Activated naive CD4-positive, alpha-beta T cell treated with anti-CD3 and anti-CD28 coated beads for 36 hours (primary cell): ENCODE measurements at places on chromosomes 5 and 9. TPM values are rescaled to one million over a fixed set of nuclear protein-coding genes. Genes with fewer than 3 reads are reported as not detected.

- no peak overlapping the region for H3K27ac ChIP-seq
- H3K4me1 ChIP-seq, result peaks cover 18% of the 10 kb centered on the region
- DNase-seq, result peak; percentile 13
- H3K36me3 ChIP-seq, result no peaks in the 10 kb centered on the region
- no peak overlapping the region for H3K4me3 ChIP-seq
These were observed 97.2 kb downstream of the PCSK1 start for GRCh38 chr5:96335873-96336272.

ZNF454 gene
- not detected for total RNA-seq

DNA sequence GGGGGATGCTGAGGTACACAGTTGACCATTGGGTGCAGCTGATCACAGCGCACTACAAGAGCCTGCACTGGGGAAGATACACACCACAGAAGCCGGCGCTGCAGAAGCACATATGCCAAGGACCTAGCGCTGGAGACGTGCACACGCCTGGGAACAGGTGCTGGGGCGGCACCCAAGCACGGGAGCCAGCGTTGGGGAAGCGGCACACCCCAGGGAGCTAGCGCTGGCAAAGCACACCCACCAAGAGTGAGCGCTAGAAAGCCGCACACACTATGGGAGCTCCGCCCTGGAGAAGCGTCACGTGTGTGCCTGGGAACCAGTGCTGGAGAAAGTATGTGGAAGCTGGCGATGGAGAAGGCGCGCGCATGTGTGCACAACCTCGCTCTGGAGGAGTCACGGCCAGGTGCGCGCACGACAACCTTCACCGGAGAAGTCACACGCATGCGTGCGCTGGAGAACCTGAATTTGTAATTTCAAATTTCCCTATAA, 4.5 kb downstream of the FANCC start:
- H3K27ac ChIP-seq, result no peak overlapping the region
- peak overlapping the region; percentile 39 for H3K4me3 ChIP-seq
- peaks cover 6% of the 10 kb centered on the region for H3K27me3 ChIP-seq
- DNase-seq, result peak; percentile 20

DNA sequence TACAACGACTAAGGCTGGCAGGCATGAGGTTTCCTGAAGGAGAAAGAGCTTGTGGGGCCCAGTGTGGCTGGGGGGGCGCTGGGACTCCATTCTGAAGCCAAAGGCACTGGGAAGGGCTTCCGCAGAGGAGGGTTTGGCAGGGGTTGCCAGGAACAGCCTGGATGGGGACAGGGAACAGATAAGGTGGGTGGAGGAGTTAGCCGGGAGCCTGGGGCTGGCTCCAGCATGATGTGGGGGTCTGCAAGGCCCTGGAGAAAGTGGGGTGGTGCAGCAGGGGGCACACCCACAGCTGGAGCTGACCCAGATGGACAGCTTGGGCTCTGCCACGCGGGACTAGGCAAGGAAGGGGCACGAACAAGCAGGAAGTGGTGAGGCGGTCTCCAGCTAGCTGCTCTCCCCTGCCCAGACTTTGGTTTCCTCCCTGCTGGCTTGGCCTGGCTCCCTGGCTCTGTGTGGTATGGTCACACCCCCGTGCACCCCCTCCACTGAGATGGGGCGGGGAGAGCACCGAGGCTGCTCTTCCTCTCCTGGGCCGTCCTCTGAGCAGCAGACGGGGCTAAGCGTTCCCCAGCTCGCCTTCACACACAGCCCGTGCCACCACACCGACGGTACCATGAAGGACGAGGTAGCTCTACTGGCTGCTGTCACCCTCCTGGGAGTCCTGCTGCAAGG, at the start of gene LTC4S:
Gene LTC4S, plus strand, starts transcription at position 519 of the 672 bp plus-strand sequence. Its CDS starts 95 bp downstream, at position 614.
- H3K27ac ChIP-seq, result no peak within 1 kb of the TSS
- H3K4me3 ChIP-seq, result peak within 1 kb of the TSS; percentile 64
- H3K27me3 ChIP-seq, result no peaks in the 10 kb centered on the region
- peak; percentile 52 for DNase-seq
- H3K36me3 ChIP-seq, result peaks cover 2% of the 10 kb centered on the region
- H3K4me1 ChIP-seq, result peaks cover 23% of the 10 kb centered on the region

DNA sequence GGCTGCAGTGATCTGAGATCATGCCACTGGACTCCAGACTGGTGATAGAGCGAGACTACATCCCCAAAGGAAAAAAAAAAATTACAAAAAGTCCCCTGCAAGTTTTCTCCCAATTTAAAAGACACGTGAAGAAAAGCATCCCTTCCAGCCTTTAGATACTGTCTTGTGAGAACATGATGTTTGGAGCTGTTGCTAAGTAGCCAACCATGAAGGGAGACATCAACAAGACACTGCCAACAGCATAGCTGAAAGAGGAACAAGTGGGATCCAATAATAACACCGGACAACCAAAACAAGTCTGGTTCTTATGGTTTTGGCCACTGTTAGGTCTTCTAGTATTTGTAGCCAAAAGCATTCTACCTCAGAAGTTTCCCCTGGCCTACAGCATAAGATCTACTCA, 118.9 kb upstream of the CCDC180 start:
- no peak overlapping the region for H3K27ac ChIP-seq
- H3K27me3 ChIP-seq, result no peaks in the 10 kb centered on the region
- H3K36me3 ChIP-seq, result no peaks in the 10 kb centered on the region

PCDHA3 gene
- total RNA-seq, result not detected

- no peak overlapping the region for H3K27ac ChIP-seq
- DNase-seq, result no peak
- no peaks in the 10 kb centered on the region for H3K36me3 ChIP-seq
- H3K4me3 ChIP-seq, result no peak overlapping the region
- peaks cover 2% of the 10 kb centered on the region for H3K4me1 ChIP-seq
These were observed 6.9 kb upstream of the SEC16A start for GRCh38 chr9:136489731-136490130.

DNA sequence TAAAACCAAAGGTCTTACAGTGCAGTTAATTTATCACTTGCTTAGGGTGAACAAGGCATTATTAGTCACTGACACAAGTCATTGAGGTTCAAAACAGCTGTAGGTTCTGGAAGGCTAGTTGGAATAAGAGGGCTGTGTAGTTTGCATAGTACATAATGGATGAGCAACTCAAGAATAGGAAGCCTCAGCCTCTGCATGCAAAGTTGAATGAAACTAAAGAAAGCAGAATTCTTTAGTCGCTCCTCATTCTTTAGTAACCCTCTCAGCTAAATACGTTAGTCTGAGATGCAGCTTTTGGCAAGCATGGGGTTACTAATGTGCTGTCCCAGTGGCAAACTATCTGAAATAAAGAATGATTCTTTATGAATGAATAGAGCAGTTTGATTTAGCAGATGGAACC, 74.2 kb downstream of the ADGRV1 start:
- no peaks in the 10 kb centered on the region for H3K4me1 ChIP-seq
- H3K27ac ChIP-seq, result no peak overlapping the region
- no peak overlapping the region for H3K4me3 ChIP-seq
- H3K27me3 ChIP-seq, result peaks cover 2% of the 10 kb centered on the region

RASGRF2 gene
- total RNA-seq, result 9.2 TPM

DNA sequence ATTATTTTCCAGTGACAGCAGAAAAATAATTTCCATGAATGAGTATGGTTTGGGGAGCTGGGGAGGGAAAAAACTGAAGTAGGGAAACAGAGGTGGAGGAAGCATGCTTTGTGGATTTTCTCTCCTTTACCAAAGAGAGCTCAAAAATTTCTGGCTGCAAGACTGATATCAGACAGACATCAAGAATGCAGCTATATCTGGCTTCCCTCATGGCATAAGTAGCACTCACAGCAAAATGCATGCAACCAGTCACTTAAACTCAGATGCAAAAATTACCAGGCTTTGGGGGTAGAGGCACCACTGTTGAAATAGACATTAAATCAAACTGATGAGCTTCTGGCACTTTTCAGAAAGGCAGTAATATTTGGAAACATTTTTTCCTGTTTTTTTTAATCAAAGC, 196.9 kb downstream of the TSSK1B start:
- no peak overlapping the region for H3K27ac ChIP-seq
- DNase-seq, result no peak
- H3K36me3 ChIP-seq, result no peaks in the 10 kb centered on the region
- peaks cover 8% of the 10 kb centered on the region for H3K27me3 ChIP-seq

DNA sequence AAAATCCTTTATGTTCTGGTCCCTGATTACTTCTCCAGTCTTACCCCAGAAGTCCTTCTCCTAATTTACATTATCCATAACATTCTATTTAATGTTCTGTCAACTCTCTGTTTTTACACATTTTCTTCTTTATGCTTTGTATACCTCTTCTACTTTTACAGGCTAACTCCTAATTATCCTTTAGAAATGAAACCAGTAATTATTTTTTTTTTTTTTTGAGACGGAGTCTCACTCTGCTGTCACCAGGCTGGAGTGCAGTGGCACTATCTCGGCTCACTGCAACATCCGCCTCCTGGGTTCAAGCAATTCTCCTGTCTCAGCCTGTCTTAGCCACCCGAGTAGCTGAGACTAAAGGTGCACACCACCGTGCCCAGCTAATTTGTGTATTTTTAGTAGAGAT, 9.0 kb downstream of the CENPK start:
- H3K4me1 ChIP-seq, result peaks cover 3% of the 10 kb centered on the region
- DNase-seq, result no peak
- H3K27me3 ChIP-seq, result no peaks in the 10 kb centered on the region

- no peak for DNase-seq
- H3K36me3 ChIP-seq, result no peaks in the 10 kb centered on the region
- H3K4me3 ChIP-seq, result no peak within 1 kb of the TSS
These were observed at the start of gene PLCXD3 for GRCh38 chr5:41510176-41510831. Gene PLCXD3, minus strand, starts transcription at chr5:41510601. Its CDS starts 75 bp downstream, at chr5:41510526.

DNA sequence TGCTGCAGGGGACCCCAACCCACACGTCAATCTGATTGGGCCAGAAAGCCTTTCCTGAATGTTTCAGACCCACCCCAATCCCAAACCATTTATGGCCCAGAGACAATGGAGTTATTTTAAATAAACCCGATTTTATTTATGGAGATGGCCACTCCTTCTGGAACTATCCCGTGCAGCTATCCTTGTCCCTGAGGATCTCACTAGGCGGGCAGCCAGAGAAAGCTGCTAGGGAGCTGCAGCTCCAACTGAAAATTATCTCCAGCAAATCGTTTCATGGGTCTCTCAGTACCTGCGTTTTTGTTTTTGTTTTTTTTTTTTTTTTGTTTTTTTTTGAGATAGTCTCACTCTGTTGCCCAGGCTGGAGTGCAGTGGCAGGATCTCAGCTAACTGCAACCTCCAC, 23.0 kb downstream of the C1QTNF2 start:
- H3K27me3 ChIP-seq, result peaks cover 3% of the 10 kb centered on the region
- H3K36me3 ChIP-seq, result no peaks in the 10 kb centered on the region
- DNase-seq, result no peak

CDKN2B-AS1 gene
- not detected for total RNA-seq

- DNase-seq, result peak; percentile 65
- peaks cover 17% of the 10 kb centered on the region for H3K4me1 ChIP-seq
- H3K27ac ChIP-seq, result peak overlapping the region; percentile 99
- peak overlapping the region; percentile 98 for H3K4me3 ChIP-seq
- no peaks in the 10 kb centered on the region for H3K27me3 ChIP-seq
These were observed 490 bp downstream of the PCBD2 start for GRCh38 chr5:134905246-134905996.

WASHC1 gene
- total RNA-seq, result 24.1 TPM

DNA sequence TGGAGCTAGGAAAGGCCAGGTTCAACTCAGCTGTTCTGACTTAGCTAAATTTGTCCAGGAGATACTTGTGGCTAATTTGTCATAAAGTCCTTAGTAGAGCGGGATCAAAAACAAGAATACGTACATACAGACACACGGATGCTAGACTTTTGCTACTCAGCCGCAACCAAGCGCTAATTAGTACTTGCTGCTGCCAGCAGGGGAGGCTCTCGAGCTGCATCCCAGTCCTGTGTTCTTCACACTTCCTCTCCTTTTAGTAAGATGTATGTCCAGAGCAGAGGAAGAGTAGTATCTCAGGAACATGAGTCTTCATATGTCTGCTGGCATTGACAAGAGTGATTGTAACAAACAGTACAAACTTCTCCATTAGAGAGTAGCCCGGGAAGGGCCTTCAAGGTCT, 58.3 kb downstream of the CYFIP2 start:
- H3K27me3 ChIP-seq, result no peaks in the 10 kb centered on the region
- H3K4me1 ChIP-seq, result peaks cover 23% of the 10 kb centered on the region
- no peak overlapping the region for H3K4me3 ChIP-seq
- H3K27ac ChIP-seq, result no peak overlapping the region
- no peak for DNase-seq

DNA sequence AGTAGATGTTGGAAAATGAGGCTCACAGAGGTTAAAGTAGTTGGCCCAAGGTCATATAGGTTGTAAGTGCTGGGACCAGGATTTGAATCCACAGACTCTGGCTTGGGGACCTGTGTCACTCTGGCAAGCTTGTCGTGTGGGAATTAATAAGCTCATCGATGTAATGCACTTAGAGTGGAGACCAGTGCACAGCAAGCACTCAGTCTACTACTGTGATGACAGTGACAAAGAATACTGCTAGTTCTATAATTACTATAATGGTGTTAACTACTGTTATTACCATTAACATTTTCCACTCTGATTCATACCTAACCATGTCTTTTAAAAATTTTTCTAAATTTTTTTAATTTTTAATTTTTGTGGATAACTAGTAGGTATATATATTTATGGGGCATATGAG, 12.8 kb downstream of the PAM start:
- H3K27me3 ChIP-seq, result no peaks in the 10 kb centered on the region
- peak; percentile 49 for DNase-seq
- H3K36me3 ChIP-seq, result peaks cover 2% of the 10 kb centered on the region
- H3K27ac ChIP-seq, result peak overlapping the region; percentile 74

GRCh38 chr5:1282131-1282992, 12.5 kb downstream of the TERT start:
- DNase-seq, result no peak
- H3K36me3 ChIP-seq, result peaks cover 19% of the 10 kb centered on the region
- H3K4me3 ChIP-seq, result no peak overlapping the region
- H3K27me3 ChIP-seq, result no peaks in the 10 kb centered on the region
- H3K27ac ChIP-seq, result no peak overlapping the region

BRIX1 gene
- 69.0 TPM for total RNA-seq

GRCh38 chr9:87661241-87661640, 64.7 kb upstream of the CTSL start:
- no peaks in the 10 kb centered on the region for H3K36me3 ChIP-seq
- no peak for DNase-seq

- no peaks in the 10 kb centered on the region for H3K27me3 ChIP-seq
- no peaks in the 10 kb centered on the region for H3K4me1 ChIP-seq
- no peak for DNase-seq
- H3K4me3 ChIP-seq, result no peak overlapping the region
These were observed 53.8 kb downstream of the NDST1 start for GRCh38 chr5:150561571-150562275.

DNA sequence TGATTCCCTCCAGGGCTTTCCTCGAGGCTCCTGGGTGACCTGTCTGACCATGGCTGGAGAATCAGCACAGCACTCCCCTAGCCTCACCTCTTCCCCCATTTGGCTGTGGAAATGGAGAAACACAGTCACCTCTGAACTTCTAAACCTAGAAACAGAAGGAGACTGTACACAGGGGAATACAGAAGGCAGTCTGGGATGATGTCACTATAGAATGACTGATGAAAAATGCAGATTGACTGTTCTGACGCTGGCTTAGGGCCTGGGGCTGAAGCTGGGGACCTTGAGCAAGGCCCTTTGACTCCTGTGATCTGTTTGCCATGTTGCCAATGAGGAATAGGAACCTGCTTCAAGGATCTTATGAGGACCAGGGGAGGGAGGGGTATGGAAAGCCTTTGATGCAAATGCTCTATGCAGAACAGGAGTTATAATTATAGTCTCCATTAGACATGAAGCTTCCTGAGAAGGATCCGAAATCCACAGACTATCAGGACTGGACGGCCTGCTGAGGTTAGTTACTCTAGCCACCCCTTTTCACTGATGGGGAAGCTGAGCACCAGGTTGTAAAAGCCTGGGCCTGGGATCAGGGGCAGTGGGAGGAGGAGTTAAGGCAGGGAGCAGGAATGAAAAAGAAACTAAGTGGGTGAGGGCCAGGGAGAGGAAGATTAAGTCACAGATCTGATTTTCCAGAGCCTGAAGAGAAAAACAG, 24.4 kb upstream of the ANXA6 start:
- H3K4me1 ChIP-seq, result peaks cover 16% of the 10 kb centered on the region
- DNase-seq, result no peak
- H3K36me3 ChIP-seq, result peaks cover 6% of the 10 kb centered on the region
- no peak overlapping the region for H3K4me3 ChIP-seq
